PC-9 (cell line): ENCODE measurements at places on chromosomes 2 and 18. TPM values are rescaled to one million over a fixed set of nuclear protein-coding genes. Genes with fewer than 3 reads are reported as not detected.

DNA sequence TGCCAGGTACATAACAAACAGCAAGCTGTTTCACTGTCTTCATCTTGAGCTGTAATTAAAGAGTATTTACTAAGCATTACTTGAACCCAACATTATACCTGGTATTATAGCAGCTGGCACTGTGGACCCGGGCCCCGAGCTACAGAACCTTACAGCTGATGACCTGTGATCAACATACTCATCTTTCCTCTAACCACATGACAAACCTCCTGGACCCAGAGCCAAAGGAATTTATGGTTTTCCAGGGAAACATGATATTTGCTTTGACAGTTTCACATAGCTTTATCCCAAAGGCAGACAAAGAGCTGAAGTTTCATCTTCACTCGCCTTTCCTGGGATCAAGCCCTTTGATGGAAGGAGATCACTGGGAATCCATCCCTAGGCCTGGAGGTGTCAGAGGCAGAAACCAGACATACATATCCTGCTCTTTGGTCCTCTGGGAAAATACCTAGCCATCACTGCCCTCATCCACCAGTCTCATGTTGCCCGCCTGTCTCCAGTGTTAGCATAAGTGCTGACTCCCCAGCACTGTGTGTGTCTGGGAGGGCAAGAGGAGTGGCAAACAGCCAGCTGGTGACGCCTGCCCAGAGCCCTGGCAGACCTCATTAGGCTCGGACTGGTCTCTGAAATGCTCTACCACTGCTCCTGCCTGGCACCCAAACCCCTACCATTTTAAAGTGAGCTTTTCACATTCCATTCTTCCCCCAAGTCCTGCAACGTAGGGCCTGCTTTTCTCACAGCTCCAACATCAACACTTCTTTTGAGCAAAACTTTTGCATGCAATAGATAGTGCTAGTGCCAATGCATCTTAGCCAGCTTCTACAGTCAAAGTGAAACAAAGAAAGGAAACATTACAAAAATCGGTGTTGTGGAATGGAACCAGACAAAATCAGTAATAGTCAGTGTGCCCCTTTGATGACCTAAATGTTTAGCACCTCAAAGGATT is 138.8 kb upstream of the CTAGE1 start:
- DNase-seq = no peak

DNA sequence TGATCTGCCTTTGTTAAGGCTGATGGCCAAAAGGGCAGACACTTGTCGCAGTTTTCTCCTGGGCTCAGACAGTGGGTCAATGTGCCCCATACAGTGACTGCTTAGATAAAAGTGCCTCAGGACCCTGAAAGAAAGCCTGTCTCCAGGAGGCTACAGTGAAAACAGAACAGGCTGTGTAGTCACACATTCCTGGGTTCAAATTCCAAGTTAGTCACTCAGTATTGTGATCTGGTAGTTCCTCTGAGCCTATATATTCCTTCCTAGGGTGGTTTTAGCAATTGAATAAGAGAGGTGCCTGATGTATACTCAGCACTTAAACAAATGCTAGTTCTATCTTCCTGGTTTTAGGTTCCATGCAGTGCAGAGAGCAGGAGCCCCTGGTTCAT is 54.4 kb downstream of the RPL37A start:
- no peak for DNase-seq

DNA sequence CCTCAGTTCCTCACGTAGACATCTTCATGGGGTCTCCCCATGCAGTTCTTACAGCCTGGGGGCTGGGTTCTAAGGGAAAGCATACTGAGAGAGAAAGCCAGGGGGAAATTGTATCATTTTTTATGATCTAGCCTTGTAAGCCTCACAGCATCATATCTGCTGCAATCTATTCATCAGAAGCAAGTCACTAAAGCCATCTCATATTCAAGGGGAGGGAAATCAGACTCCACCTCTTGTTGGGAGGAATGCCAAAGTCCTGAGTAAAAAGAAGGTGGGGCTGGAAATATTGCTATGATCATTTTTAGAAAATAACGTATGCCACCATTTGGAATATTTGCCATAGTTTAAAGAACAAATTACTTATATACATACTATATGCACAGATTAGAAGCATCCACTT is 304.6 kb downstream of the TXNL1 start:
- no peak for DNase-seq

DNA sequence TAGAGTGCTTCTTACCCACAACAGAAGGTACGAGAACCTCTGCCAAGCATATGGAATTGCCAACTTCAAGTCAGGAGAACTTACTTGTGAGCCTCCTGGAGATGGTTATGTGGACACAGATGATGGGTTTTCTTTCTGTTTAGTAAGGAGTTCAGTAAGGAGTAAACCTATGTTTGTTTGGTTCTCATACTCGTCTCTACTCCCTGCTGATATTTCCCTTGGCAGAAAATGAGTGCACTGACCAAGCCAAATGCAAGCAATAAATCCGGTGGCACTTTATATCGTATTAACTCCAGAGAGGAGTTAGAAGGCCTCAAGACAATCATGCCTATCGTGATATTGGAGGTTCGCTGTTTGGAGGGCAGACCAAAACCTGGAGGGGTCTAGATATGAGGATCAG is 83.2 kb upstream of the CYP1B1 start:
- no peak for DNase-seq

Gene KCMF1
- total RNA-seq = 95.3 and 97.8 TPM in 2 replicates
